Activated CD4-positive, alpha-beta T cell treated with anti-CD3 and anti-CD28 coated beads for 24 hours (primary cell): ENCODE measurements at places on chromosomes 12 and 14.

DNA sequence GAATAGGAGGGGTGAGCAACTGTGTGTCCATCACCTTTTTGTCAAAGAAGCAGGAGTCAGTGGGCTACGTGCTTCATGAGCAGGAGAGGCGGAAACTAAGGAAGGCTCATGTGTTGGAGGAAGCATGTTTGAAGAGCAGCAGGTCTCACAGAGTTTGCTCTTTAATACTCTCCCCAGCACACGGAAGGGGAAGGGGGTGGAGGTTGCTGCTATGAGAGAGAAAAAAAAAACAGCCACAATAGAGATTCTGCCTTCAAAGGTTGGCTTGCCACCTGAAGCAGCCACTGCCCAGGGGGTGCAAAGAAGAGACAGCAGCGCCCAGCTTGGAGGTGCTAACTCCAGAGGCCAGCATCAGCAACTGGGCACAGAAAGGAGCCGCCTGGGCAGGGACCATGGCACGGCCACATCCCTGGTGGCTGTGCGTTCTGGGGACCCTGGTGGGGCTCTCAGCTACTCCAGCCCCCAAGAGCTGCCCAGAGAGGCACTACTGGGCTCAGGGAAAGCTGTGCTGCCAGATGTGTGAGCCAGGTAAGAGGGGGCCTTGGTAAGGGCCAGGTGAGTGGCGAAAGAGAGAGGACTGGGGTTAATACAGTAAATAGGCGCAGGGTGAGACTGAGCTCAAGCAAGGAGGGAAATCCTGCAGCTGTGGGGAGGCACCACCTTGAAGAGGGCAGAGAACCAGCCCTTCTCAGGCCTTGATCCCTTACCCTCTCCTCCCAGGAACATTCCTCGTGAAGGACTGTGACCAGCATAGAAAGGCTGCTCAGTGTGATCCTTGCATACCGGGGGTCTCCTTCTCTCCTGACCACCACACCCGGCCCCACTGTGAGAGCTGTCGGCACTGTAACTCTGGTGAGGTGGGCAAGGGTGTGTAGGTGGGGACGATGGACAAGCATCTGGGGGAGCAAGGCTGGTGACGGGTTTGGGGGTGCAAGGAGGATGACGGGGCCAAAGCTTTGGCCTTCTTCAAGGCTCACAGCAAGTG lies at the start of gene CD27:
Gene CD27 (plus strand): TSS at position 252 of the 985 bp plus-strand sequence. CDS start 141 bp downstream, at position 393.
- no peak for DNase-seq

DNA sequence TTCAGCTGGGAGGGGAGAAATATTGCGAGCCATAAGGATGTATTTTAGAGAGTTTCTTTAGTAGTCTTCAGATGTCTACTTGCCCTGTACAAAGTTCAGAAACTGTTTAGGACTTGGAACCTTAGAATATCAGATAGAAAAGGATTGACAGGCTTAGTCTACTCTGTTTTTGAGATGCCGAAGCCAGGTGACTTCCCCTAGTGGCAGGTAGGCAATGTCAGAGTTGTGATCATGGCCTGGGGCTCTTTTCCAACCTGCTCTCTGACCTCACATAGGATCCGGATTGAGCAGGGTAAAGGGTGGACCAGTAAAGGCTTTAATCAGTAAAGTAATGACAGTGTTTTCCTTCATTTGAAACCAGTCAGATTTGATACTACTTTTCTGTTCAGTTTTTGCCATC lies 59.6 kb downstream of the PRKCH start:
- no peak for DNase-seq

- DNase-seq, result no peak
Measured at GRCh38 chr14:24436355-24437019, 6.1 kb downstream of the SDR39U1 start.

- DNase-seq, result no peak
Measured at GRCh38 chr14:74469548-74470518, 23.3 kb downstream of the NPC2 start.

GRCh38 chr12:106297075-106297474 lies 5.5 kb upstream of the TCP11L2 start:
- no peak for DNase-seq
